ENCODE measurements at places on chromosomes 13 and 19.

- DNase-seq, result no peak
These were observed 51.7 kb downstream of the DGKH start for GRCh38 chr13:42099962-42100675.

- no peak for DNase-seq
These were observed 29.8 kb upstream of the SPACA7 start for GRCh38 chr13:112346173-112346898.

GRCh38 chr19:48654299-48655059, 8.5 kb upstream of the CA11 start:
- DNase-seq, result no peak

DNA sequence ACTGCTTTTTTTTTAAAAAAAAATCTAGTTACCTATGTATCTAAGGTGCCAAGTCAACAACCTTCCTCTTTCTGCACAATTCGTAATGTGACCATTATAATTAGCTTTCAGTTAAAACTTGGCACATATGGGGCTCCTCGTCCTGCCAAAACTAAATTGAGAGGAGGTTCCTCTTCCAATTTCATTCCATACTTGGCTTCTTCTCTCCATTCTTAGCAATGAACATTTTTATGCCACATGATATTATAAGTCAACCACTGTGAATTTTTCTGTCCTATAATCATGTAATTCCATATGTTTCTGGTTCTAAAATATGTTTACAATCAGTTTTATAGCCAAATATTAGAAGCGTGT, 177.0 kb downstream of the DCLK1 start:
- no peak for DNase-seq

- DNase-seq, result no peak
These were observed 41.7 kb downstream of the RXFP2 start for GRCh38 chr13:31781064-31781463.

GRCh38 chr13:78598116-78598781, 5.1 kb downstream of the POU4F1 start:
- DNase-seq, result no peak

- DNase-seq, result no peak
These were observed 667 bp downstream of the ZNF878 start for GRCh38 chr19:12052091-12052496.

DNA sequence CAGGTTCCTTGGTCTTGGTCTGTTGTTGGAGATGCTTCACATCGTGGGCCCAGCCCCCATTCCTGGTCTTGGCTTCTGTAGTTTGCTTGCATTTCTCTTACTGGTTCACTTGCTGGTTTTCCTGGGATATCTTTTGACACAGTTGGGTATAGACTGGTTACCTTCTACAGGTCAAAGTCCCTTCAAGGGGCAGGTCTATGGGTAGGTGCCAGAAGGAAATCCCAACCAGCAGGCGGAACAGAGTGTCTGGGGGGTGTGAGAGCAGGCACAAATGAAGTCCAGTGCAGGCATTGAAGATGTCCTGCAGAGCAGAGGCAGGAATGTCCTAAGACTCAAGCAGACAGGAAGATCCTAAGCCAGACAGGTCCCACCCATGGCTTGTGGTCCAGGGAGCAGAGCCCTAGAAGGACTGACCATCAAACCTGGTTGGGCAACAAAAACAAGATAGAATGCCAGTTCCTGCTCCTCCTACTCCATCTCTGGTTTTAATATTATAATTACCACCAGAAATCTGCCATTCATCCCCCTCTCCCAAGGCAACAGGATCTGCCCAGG, 17.7 kb upstream of the WASF3 start:
- no peak for DNase-seq

GRCh38 chr13:113845055-113845454, 18.8 kb downstream of the GAS6 start:
- DNase-seq, result no peak

- no peak for DNase-seq
These were observed 12.9 kb upstream of the IGSF23 start for GRCh38 chr19:44600466-44600865.

DNA sequence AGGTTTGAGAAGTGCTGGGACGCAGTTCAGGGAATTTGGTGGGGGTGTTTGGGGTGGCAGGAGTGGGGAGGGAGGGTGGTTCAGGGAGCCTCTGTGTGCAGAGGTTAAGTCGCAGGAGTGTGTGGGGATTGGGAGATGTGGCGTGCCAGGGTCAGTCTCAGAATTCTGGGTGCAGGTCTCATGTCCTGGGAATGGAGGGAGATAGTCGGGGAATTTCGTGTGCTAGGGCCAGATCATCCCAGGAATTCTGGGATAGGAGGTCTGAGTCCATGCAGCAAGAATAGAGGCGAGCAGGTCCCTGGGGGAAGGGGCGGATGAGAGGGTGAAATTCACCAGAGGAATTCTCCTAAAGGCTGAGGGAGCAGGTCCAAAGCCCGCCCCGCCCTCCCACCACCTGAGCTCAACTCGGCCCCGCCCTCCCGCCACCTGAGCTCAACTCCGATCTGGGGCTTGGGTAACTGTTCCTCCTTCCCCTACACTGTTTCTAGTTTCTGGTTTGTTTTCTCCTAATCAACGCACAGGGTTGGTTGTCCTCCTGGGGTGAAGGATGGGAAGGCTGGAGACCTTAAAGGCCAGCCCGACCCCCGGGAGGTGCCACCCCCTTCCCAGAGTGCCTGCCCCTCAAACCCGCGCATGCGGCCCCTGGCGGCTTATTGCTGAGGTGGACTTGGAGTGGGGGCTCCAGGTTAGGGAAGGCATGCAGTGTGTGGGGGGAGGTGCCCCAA, 15.2 kb downstream of the KCNC3 start:
- DNase-seq, result no peak

DNA sequence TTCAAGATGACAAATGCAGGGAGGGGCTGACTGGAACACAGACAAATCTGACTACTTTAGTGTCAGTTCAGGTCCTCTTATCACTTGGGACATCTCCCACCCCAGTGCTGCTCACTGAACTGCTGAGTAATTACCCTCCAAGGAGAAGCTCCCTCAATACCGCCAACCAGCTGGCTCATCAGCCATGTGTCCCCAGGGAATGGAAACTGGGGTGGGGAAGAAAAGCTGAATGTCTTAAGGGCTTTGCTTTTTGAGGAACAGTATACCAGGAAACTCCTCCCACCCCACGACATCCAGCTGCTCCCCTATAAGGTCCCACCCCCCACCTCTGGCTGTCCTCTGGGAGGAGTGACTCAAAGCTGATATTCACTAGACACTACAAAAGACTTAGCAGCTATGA, 2.0 kb downstream of the ZNF823 start:
- DNase-seq, result peak; percentile 22

DNA sequence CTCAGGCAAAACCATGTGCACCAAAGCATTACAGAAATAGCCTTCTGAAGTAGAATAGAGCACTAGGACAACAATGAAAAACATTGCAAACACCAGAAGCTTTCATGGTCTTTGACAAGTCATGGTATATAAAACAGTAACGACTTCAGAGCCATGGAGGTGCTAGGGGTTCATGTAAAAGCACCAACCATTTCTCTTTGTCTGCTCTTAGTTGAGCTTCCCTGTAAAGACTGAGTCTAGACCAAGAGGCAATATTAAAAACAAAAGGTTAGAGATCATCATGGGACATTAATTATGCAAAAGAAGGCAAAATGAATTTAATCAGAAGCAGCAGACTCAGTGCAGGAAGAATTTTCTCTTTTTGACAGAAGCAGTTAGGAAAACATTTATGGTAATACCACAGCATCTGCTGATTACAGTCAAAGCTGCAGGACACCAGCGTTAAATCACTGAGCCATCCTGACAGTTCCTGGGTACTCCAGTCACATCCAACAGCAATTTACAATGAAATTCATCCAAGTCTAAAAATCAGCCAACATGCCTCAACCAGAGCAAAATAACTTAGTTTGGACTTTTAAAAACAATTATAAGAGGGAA, 476.8 kb downstream of the DIAPH3 start:
- no peak for DNase-seq

- DNase-seq, result no peak
These were observed 77.8 kb upstream of the RFC3 start for GRCh38 chr13:33740134-33740538.

- DNase-seq, result no peak
These were observed 60.6 kb downstream of the COLGALT1 start for GRCh38 chr19:17615889-17616685.

- no peak for DNase-seq
These were observed 214.4 kb upstream of the IRS2 start for GRCh38 chr13:110000534-110001345.

GRCh38 chr13:48156466-48156865, 61.6 kb upstream of the MED4 start:
- no peak for DNase-seq

DNA sequence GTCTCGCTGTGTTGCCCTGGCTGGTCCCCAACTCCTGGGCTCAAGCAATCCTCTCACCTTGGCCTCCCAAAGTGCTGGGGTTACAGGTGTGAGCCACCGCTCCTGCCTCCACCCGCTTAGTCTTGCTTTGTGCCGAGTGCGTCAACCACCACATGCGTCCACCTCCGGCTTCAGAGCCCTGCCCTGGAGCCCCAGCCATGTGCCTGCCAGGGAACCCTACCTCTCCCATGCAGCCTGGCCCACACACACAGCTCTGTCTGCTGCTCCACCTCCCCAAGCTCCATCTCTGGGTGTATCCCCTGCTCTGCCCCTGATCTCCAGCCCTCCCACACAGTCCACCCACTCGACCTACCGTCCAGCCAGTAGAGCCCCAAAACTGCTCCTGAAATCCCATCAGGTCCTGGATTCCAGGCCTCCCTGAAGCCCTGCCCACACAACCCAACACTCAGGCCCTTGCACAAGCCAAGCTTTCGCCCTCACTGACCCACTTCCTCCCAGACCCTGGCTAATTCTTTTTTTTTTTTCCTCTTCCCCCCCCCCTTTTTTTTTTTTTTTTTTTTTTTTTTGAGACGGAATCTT, 9.6 kb downstream of the CYP2F1 start:
- no peak for DNase-seq

DNA sequence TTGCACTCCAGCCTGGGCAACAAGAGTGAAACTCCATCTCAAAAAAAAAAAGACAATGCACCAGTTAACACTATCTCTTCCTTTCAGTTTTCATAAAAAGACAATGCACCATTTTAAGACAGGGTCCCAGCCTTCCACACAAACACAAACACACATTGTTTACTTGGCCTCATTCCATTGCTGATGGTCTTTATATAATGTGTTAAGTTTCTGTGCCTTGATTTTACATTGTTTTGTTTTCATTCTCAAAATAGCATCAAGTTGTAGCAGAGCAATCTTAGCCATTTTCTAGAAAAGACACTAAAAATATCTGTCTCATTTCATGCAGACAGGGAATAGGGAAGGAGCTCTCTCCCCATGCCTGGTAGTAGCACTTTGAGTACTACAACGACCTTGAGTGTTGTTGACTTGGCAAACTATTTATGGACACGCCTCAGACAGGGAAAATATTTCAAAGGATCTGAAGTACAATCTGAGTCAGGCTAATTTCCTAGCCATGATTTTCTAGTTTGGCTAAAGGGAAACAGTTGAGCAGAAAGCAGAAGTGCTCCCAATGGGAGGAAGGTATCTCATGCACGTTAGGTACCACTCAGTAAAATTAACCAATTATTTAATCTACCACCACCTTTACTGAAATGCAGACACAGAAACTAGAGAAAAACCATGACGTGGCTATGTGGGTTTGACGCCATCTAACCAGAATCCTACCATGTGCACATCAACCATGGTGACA, 120.6 kb downstream of the ABCC4 start:
- DNase-seq, result no peak

- no peak for DNase-seq
These were observed 20.6 kb downstream of the FREM2 start for GRCh38 chr13:38707460-38707859.
